ENCODE measurements at places on chromosomes 5 and 9.
A peak's percentile ranks its signal among the peaks of the same experiment; 100 is the strongest.

DNA sequence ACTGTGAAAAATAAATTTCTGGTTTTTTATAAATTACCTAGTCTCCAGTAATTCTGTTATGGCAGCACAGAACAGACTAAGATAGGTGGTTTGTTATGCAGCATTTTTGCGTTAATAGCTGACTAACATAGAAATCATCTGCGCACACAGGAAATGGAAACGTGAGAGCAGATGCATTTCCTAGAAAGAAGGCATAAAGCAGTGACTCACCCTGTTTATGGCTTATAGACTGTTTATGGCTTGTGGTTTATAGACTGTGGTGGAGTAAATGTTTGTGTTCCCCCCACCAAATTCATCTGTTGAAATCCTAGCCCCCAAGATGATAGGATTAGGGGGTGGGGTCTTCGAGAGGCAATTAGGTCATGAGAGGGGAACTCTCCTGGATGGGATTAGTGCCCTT is 18.3 kb upstream of the OSMR start:
- peak; percentile 90 for DNase-seq

DNA sequence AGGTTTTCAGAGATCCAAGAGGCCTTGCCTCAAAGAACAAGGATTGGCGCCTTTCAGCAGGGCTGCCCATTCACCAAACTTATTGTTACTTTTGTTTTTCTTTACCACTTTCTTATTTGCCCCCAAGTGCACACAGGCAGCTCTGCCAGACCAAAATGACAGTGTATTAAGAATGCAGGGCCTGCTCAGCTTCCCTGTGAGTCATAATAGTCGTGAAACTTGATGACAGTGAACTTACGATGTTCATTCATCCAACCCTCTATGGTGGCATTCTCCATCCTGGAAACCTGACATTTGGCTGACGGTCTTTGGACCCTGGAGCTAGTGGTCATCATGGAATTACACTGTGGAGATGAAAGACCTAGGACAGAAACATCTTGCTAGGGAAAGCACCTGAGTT is 44.3 kb downstream of the UBE2QL1 start:
- no peak for DNase-seq

DNA sequence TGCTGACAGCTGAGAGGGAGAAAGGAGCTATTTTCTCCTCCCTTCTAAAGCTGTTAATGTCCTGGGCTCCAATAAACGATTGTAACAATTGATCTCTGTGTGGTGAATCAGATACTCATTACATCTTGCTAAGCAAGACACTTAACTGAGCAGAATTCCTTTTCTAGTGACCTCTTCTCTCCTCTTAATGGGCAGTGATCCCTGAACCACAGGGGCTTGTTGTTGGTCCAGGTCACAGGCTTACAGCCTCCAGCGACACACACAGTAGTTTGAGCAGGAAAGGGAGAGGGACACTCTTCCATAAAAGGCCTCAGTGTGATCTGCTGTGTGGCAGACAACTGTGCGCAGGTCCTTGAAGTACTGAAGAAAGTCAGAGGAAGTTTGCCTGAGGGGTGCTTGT is 58.5 kb upstream of the MYO10 start:
- DNase-seq = no peak

GRCh38 chr9:107274953-107275422 is 8.1 kb upstream of the RAD23B start:
- peak; percentile 100 for DNase-seq

DNA sequence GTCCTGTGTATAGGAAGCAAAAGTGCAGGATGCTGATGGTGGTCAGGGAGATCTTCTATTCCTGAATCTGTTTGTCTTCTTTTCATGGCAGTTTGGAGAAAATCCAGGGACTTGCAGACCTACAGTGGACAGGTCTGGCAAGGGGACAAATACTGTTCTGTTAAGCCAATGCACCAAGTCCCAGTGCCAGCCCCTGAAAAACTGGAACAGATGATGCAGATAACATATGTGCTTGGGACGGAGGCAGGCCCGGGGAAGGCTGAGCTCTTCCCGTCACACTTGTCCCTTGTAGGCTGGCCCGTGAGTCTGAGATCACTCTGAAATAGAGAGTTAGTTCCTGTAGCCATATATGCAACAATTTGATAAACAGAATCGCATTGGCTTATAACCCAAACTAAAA is 265.7 kb downstream of the MTRR start:
- DNase-seq = no peak

GRCh38 chr9:8816361-8816760 is 1016.8 kb upstream of the DMAC1 start:
- DNase-seq = peak; percentile 10

DNA sequence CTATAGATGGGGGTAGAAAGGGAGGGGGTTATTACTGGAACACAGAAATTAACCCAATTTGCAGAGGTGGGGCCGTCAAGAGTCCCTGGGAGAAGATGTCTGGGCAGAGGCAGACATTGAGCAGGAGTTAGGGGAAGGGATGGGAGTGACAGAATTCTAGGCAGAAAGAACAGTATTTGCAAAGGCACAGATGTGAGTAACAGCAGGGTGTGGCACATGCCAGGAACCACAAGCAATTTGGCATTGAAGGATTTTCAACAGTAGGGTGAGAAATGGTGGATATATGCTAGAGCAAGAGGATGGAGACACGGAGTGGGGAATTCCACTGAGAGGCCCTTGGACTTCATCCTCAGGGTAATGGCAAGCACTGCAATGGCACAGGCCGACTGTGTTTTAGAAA is 71.6 kb upstream of the FRRS1L start:
- peak; percentile 14 for DNase-seq

DNA sequence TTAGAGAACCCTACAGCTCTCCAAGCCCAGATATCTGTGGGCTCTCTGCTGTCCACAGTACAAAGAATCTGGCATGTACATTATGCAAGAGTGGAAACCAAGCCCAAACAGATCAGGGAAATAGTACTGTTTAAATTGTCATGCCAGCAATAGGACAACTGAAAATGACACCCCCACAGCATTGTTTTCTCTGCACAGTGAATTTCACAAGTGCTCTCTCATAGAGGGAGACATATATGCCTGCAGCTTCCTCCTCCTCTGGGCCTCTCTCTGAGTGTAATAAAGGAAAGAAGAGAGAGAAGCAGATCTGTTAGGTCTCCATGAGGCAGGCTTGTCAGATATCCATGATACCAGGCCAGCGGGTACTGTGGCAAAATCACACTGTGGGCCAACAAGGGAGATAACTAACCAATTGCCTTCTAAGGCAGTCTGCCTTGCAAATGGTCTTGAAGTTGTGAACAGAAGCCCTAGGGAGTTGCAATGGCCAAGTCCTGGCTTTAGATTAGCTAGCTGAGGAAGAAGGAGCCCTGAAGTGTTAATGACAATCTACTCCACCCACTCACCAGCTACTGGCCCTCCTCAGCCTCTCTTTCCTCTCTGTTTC is 54.4 kb upstream of the JMY start:
- no peak for DNase-seq

- peak; percentile 93 for DNase-seq
Observed at GRCh38 chr9:120344230-120344629, 235.7 kb downstream of the CDK5RAP2 start.

DNA sequence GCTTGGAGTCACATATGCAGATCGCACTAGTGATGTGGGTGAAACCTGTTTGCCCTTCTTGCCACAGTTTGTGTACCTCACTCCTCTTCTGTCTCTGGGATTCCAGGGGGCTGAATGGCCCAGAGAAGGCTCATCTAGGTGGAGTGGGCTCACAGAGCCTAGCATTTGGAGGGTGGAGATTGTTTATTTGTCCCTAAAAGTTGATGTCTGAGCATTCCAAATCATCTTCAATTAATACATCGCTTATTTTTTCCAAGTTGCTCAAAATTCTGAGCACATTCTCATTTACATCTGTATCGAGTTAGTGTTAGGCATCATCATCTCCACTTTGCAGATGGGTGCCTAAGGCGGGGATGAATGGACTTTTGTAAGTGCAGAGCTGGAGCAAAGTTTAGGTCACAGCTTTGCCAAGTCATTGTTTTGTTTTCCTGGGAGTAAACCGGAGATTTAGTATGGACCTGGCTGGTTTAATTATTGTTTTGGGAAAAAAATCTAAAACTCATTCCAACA is 2.0 kb downstream of the ABL1 start:
- peak; percentile 94 for DNase-seq

DNA sequence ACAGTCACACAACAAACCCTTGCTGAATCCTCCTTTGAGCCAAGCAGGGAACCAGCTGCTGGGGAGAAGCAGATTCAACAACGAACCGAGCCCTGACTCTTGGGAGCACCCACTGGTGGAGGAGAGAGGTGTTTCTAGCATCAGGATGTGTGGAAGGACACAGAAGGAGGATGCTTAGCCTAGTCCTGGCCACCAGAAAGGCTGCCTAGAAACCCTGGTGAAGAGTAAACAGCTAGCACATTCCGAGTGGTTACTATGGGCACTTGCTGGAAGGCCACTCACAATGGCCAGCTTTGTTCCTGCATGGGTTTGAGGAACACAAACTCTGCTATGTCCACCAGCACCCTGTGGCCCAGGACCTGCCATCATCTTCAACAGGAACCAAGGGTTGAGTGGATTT is 1.8 kb downstream of the TIFAB start:
- no peak for DNase-seq

DNA sequence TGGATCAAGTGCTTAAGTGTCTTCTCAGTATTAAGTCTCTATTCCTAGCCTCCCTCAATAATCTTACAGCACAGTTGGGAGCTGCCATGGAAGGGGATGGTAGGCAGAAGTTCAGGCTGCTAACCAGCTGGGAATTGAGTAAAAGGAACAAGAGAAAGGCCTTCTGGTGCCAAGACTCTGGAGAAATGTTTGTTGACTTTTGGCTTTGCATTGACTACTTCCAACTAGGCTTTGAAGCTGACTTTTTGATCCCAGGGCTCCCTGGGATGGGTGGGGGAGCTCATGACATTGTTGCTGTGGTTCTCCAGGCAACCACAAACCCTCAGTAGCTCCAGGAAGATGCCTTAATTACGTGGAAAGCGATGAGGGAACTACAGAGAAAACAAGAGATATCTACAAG is 85.2 kb upstream of the HTR4 start:
- peak; percentile 10 for DNase-seq

- DNase-seq = peak; percentile 88
Observed at GRCh38 chr5:99061711-99062110, 132.9 kb upstream of the CHD1 start.

DNA sequence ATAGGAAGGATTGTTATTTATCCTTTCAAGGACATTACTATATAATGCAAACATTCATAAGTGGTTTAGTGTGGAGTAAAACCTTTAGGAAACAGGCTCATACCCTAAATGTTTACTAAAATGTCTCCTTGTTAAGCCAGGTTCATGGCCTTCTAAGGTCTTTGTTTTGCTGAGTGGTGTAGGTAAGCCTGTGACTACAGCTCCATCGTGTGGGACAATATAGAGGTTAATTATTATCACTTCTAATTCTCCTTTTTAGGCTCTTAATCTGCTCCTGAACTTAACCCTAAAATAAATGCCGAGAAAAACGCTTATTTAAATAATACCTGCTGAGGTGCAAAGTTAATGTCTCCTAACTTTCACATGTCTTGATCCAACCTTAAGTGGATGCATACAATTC is 43.8 kb downstream of the SPINK5 start:
- peak; percentile 2 for DNase-seq

- no peak for DNase-seq
Observed at GRCh38 chr5:102099766-102100331, 196.2 kb downstream of the SLCO4C1 start.

- no peak for DNase-seq
Observed at GRCh38 chr5:172926796-172927195, 32.4 kb upstream of the RPL26L1 start.

DNA sequence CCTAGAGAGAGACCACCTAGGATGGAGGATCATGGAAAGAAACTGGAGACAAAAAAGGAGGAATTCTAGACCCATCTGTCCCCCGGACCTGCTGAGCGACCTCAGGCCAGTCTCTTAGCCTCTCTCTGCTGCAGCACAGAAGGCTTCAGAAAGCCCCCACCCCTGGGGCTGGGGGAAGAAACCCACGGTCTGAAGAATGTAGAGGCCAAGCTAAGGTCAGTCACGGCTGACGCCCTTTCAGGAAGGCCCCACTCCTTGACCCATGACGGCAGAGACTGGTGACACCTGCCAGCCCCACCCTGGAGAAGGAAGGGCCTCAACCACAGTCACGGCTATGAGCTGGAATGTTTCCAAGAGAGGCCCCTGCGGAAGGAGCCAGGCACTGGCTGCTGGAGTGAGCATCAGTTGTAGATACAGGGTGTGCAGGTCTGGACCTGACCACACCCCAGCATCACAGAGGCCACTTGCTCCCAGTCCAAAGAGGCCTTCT is 120.5 kb upstream of the BOD1 start:
- no peak for DNase-seq

DNA sequence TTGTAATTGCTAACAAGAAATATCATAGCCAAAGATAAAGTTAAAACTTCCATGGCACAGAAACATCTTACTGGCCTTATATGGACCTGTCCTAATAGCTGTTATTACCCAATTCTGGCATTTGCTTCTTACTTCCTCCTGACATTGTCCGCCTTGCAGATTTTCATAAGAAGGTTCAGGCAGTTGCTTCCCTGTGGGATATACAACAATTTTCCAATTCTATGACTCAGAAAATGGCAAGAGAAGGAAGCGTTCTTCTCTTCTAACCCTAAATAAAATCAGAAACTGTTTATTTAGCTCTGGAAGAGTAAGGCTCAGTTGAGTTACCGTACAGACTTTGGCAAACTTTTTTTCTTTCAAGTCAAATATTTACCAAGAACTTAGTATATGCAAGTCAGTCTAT is 1.7 kb downstream of the PRKAA1 start:
- peak; percentile 84 for DNase-seq

- DNase-seq = peak; percentile 20
Observed at GRCh38 chr5:125210242-125210947, 464.0 kb upstream of the ZNF608 start.

DNA sequence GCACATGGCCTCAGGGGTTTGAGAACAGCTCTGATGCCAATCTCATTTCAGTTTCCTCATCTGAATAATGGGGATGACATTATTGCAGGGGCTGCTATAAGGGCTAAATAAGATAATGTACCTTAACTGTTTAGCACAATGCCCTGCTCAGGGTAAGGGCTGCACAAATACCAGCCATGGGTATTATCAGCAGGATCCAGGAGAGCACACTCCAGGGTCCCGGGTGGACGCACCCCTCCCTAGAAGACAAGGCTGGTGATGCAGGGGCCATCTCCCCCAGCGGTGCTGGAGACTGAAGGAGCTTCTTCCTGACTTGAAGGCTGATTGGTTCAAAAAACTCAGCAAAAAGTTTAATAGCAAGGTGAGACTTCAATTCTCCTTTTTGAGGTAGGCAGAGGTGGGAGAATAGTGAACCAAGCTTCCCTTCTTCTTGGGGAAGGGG is 2.7 kb upstream of the CXXC5 start:
- DNase-seq = no peak

DNA sequence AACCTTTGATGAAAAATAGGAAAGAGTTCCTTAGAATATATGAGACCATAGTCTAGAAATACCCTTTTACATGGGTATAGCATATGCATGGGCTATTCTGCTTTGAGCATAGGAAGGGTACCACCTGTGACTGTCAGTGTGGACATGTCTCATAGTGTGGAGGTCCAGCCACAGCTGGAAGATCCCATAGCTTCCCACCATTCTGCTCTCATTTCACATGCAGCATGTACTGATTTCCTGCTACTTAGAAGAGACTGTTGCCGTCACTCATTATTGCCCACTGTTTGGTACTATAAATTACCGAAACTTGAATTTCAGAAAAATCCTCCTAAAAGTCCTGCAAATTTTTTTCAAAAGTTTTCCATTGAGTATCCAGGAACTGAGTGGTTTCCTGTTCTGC is 477.8 kb upstream of the DAB2 start:
- no peak for DNase-seq

Data from fibroblast of mammary gland (primary cell).